Type B pancreatic cell (in vitro differentiated cells): ENCODE measurements at places on chromosomes 13 and 19.

GRCh38 chr13:46554951-46555350, 2.0 kb downstream of the LRCH1 start:
- DNase-seq: no peak

GRCh38 chr13:62433660-62434059, 1018.0 kb upstream of the PCDH20 start:
- no peak for DNase-seq

GRCh38 chr13:99892196-99892613, 79.4 kb downstream of the ZIC5 start:
- DNase-seq: no peak

- DNase-seq: no peak
Observed at GRCh38 chr13:66137384-66137783, 1092.8 kb downstream of the PCDH9 start.

DNA sequence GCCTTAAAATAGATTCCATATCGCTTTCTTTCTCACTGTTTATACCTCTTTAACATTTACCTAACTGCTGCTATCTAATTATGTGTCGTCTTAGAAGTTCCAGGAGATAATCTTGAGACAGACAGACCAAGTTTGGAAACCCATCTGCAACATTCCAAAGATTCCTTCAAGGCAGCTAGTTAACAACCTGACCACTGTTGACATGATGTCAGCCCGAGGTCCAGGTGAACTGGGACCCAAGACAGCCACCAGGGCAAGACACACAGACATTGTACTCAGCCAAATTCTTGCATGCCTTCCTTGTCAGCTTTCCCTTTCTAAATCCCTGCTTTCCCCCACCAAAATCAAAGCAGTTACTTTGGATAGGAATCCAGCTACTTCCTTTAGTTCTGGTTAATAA, 1476.5 kb upstream of the PRR20A start:
- no peak for DNase-seq

DNA sequence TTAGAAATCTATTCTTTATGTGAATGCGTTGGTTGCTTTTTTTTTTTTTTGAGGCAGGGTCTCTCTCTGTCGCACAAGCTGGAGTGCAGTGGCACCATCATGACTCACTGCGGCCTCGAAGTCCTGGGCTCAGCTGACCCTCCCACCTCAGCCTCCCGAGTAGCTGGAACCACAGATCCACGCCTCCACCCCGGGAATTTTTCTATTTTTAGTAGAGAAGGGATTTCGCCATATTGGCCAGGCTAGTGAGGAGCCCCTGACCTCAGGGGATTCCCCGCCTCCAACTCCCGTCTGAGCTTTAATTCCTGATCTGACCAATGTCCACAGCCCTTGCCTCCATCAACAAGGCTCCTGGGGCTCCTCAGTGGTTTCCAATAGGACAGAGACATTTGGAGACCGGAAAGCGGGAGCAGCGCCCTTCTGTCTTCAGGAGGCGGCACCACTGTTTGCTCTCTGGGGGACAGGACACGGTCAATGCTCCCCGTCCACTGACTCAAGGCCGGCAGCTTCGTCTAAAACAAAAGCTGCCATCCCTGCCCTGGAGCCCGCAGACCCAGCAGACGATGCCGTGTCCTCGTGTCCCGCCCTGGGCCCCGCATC, 503 bp downstream of the TUBA3C start:
- no peak for DNase-seq

DNA sequence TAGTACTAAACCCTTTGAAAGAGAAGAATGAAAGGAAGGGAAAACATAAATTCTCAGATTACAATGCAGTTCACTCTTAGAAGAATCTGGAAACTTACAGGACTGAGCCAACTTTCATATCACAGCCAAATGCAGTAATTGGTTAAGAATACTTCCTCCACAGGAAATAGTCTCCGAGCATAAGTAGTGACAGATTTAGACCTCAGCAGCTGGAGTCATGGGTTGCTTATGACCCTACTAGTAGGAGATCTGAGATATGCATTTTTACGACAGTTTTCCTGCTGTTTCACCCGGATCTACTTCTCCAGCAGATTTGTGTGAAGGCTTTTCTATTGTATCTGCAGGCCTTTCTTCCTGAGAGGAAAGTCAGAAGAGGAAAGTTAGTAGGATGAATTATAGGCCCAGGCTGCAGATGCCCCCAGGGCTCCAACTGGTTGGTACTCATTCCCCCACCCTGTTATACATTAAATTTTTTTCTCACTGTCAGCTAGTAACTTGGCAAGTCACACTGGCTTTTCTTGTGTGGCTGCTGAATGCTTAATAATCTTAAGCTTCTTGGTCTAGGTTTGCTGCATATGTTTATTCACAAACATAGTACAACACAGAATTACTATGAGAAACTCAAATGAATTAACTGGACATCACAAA, 1241.5 kb upstream of the MIR17HG start:
- no peak for DNase-seq

DNA sequence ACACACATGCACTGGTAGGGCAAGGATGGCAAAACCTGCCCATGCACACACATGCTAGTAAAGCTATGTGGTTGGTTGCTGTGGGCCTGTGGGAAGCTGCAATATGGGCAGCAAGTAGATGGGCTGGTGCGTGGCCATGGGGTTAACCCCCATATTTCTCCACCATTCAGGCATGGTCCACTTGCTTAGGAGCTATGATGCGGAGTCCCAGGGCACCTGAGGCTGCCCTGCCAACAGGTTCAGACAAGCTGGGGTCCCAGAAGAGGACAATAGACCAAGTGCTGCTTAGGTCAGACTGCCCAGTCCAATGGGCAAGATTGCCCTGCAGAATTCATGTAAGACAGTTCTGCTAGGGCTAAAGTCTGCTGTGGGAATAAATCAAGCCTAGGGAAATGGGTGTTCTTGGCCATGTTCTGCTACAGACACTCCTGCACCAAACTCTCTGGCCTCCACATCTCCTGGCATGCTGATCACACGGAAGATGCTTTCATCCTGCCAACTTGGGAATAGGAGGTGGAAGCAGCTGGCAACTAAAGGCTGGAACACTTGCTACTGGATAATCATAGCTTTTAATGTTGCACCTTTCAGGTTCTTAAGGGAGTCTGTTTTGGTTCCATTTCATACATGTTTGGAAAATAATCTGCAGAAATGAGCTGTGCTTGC, 646.3 kb upstream of the SLITRK1 start:
- no peak for DNase-seq

- DNase-seq: no peak
Observed at GRCh38 chr19:40421993-40422747, 3.6 kb downstream of the SERTAD1 start.

DNA sequence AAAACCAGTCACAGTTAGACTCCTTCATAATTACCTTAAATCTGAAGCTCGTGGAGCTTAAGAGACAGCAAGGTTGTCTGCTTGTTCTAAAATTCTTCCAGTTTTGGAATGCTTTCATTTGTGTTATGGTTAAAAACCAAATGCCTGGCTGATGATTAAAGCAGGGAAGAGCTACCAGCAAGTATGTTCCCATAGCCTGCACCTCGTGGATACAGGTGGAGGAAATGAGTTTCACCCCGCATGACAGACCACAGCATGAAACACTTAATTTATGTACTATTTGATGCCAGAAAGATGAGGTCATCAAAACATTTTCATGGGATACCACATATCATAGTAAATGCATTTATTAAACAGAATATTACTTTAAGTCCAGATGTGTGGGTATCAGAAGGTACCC, 416 bp upstream of the DOCK9 start:
- no peak for DNase-seq

- DNase-seq: no peak
Observed at GRCh38 chr13:23541221-23541824, 28.9 kb upstream of the TNFRSF19 start.

DNA sequence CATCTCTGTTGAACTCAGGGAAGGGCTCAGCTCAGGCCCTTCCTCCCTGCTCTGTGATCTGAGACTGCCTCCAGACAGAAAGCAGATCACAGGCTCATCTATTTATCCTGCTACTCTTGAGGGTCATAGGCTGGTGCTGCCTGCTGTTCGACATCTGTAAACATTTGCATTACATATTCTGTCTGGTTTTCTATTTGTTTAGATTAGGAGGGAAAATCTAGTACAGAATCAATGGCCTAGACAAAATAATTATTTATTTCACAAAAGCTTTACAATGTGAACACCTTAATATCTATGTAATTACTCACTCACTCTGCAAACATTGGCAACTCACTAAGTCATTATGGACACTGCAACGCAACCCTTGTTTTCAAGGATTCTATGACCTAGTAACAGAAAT, 43.0 kb downstream of the CEP89 start:
- DNase-seq: no peak

- no peak for DNase-seq
Observed at GRCh38 chr19:17553256-17553655, 2.2 kb upstream of the COLGALT1 start.

- no peak for DNase-seq
Observed at GRCh38 chr13:97534540-97534939, 100.6 kb downstream of the RAP2A start.

DNA sequence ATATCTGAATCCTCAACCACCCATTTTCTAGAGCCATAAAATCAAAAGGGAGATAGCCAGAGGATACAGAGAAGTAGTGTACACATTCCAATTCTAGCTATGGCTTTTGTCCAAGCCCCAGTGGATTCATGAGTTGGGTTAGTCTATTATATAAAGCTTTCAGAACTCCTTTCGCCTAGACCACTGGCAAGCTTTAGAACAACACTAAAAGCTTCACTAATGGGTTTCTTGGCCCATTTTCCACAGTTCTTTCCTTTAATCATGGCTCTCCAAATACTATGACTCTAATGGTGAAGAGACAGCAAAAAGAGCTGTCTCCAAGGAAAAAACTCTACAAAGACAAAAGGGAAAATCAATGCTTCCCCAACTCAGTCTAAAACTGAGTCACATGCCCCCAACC, 48.2 kb upstream of the SLITRK5 start:
- DNase-seq: no peak

DNA sequence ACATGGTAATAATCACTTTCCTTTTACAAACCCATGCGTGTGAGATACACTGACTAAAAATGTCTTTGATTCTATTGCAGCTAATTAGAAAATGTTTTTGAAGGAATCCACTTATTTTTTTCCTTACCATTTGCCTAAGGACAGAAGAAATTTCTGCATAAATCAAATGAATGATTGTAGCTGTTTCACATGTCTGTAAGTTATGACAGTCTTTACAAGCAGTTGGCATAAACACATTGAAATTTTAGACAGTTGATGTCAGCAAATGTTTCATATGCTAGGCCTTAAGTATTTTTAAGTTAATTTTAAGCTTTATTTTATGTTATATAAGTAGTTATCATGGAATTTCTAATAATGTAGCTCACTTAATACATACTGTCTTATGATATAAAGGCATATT, 598.4 kb upstream of the SLITRK6 start:
- no peak for DNase-seq

- no peak for DNase-seq
Observed at GRCh38 chr13:32737111-32737571, 150.9 kb downstream of the PDS5B start.

- DNase-seq: no peak
Observed at GRCh38 chr13:91950803-91951202, 552.4 kb downstream of the GPC5 start.

- peak; percentile 81 for DNase-seq
Observed at GRCh38 chr13:98507282-98507797, 69.6 kb downstream of the STK24 start.

DNA sequence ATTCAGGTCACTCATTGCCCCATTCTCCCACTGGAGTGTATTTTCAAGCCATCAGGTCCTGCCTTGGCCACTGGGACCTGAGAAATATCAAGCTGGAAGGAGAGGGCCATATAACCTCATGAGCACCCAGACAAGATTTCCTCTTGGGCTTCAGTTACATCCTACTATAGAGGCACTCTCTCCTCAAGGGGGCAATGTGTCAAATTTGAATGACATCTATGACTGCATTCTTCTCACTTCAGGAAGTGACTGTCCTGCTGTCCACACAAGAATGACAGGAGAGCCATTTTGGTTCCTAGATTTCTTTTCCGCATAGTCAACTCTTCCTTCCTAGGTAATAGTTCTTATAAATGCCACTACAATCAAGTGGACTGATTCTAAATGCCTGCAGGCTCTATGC, 416.2 kb downstream of the DIAPH3 start:
- no peak for DNase-seq

DNA sequence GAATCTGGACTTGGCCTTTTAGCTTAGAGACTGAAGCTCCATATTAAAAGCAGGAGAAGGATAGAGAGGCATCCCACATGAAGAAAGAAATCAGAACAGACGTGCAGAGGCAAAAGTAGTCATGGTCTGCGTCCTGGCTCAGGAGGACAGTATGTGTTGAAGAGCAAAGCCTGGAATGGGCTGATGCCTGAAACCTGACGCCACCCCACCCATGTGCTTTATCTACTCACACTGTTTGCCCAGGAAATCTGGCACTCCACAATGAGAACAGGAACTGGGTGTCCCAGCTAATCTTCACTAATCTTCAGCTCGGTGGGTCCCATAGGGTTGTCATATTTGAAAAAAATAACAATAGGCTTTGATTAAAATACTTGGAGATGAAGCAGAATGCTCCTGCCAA, 549.0 kb upstream of the GPC6 start:
- no peak for DNase-seq

DNA sequence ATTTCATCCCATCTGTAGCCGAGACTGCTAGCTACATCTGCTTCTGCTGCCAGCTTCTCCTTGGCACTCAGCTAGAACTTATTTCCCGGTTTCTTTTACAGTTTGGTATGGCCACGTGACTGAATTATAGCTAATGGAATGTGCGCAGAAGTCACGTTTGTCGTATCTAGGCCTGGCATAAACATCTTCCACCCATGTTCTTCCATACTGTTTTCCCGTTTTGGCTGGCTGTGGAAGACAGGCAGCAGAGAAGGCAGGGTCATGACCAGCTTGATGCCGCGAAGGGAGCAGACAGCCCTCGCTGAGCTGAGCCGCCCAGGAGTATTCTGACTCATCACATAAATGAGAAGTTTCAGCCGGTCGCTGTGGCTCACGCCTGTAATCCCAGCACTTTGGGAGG, 186.7 kb downstream of the RFC3 start:
- DNase-seq: no peak

GRCh38 chr19:10782795-10783194, 53.2 kb downstream of the TMED1 start:
- DNase-seq: no peak

GRCh38 chr19:16361926-16362325, 37.3 kb downstream of the KLF2 start:
- DNase-seq: no peak

- DNase-seq: no peak
Observed at GRCh38 chr13:95896301-95896700, 156.9 kb downstream of the UGGT2 start.

DNA sequence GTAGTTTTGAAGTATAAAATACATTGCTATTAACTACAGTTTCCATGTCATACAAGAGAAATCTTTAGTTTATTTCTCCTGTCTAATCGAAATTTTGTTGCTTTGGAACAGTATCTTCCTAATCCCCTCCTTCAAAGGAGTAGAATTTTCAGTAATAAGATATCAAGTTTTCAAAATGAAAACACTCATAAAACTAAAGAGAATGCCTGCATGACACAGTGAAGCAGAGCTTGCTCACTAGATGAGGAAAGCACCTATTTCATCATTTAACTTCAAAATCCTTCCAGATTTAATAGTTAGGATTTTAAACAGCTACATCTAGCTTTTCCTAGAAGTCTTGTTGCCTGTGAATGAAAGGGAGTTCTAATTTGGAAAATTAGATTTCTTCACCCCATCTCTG, 80.8 kb downstream of the TNFSF11 start:
- DNase-seq: no peak

- DNase-seq: no peak
Observed at GRCh38 chr19:20278342-20278741, 111.3 kb downstream of the ZNF486 start.
